ENCODE measurements at places on chromosomes 6 and 20. TPM values are rescaled to one million over a fixed set of nuclear protein-coding genes. Genes with fewer than 3 reads are reported as not detected.
A peak's percentile ranks its signal among the peaks of the same experiment; 100 is the strongest.

KCNS1 gene
- total RNA-seq: 0.07 TPM

DNA sequence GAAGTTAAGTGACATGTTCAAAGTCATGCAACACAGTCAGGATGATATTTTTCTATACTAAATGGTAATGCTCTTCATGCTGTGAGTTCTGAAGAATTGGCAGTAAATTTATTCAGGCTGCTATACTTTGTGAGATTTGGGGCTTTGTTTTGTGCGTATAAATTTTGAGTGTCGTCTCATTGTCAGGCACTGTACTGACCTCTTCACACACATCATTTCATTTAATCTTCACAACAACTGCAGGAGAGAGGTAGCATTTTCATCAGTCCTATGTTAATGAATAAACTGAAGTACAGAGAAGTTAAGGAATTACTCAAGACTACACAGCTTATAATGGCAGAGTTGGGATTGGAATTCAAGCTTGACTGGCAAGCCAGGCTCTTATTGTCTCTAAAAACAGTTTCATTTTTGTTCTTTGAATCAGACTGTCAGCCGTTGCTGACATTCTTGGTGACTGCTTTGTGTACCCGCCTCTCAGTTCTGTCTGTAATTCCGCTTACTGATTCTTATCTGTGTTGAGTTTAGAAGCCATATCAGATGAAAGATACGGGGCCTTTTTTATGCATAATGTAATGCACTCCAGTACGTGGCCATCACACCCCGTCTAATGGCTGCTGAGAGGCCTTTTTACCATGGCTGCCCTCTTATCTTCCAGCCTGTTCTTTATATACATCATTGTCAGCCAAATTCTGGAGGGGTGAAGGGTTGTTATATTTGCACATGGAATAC is 274.9 kb downstream of the UTRN start:
- H3K27ac ChIP-seq: no peak overlapping the region
- peaks cover 8% of the 10 kb centered on the region for H3K4me1 ChIP-seq
- no peaks in the 10 kb centered on the region for H3K27me3 ChIP-seq
- peaks cover 22% of the 10 kb centered on the region for H3K36me3 ChIP-seq
- DNase-seq: no peak

DNA sequence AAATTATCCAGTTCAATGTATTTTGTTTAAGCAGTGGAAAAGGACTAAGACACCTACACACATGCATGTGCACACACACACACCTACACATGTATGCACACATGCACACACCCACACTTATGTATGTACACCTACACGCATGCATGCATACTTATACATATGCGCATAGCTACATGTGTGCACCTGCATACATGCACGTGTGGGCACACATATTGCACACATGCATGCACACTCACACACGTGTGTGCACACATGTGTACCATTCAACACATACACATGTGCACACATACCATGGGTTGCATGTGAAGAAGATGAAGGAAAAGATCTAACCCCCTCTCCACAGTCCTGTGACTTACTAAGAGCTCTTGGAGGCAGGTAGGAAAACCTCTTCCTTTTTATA is 122.0 kb upstream of the MAFB start:
- H3K27ac ChIP-seq: peak overlapping the region; percentile 17
- H3K4me3 ChIP-seq: no peak overlapping the region
- H3K27me3 ChIP-seq: peaks cover 24% of the 10 kb centered on the region
- peaks cover 8% of the 10 kb centered on the region for H3K4me1 ChIP-seq

DNA sequence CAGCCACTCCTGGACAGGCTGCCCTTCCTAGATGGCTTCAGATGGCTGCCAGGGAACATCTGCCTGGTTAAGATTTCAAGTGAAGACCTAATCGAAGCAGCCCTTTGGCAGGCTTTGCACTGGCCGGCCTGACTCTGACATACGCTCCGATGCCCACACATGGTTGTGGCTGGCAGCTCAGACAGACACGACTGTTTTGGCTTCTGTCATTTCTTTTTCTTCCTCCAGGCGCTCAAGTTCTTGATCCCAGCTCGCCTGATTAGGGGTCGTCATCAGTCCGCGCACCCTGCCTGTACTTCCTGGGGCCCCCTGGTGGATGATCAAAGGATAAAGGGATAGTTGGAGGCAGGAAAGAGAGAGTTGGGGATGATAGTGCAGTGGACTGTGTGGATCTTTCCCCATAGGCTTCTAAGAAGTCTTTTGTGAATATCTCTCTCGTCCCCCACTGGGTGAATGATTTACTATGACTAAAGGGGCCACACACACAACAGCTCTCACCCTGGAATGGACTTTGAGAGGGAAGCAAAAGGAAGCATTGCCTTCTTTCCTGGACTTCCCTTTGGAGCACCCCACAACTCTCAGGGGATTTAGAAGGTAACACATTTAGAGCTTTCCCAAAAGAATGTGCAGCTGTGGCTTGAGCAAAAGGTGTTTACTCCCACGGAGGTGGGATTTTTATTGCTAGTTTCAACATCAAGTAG is 21.4 kb upstream of the TRAM2 start:
- H3K27me3 ChIP-seq: no peaks in the 10 kb centered on the region
- peaks cover 16% of the 10 kb centered on the region for H3K4me1 ChIP-seq
- peak; percentile 62 for DNase-seq
- peak overlapping the region; percentile 69 for H3K27ac ChIP-seq

DNA sequence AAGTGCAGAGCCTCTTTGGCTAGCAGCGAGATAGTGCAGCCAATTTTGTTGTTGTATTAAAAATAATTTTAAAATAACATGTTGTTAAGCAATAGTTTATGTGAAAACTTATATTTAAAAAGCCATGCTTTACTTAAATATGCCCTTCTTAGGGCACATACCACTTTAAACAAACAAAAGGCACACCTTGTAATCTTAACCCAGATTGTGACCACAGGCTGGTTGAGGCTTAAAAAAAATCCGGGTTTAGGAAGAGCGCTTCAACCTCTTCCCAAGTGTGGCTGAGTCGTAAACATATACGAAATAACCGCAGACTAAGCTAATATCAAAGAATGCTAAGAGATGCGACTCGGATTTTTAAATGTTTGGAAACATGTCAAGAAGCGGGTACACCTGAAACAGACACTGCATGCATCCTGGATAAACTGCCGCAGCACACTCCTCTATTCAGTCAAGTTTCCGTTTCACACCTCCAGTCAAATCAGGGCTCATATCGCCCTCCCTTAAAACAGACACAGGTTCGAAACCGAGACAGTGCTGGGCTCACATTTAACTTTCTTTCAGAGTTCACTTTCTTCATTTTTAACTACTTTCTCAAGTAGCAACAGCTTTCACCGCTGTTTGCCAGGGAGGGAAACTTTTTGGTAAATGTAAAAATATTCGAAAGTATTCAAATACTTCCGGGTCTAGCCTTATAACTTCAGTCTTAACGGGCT is 1.5 kb downstream of the DEK start:
- H3K4me3 ChIP-seq: peak overlapping the region; percentile 95
- no peak for DNase-seq
- H3K36me3 ChIP-seq: peaks cover 5% of the 10 kb centered on the region
- H3K4me1 ChIP-seq: peaks cover 42% of the 10 kb centered on the region
- H3K27ac ChIP-seq: peak overlapping the region; percentile 92

DNA sequence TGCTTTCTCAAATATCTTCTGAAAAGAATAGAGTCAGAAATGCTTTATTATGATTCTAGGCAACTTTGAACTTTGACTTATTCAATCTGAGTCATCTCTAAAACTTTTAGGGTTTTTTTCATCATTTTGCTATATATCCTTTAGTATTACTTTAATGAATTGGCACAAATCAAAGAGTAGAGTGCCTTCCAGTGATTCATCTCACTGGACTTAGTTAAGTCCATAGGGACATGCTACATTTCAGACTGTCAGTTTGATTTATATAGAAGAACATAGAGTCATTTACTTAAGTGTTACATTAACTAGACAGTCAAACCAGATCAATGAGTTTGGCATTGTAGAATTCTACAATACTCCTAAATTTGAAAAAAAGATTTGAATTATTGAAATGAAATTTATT is 1235.7 kb upstream of the MAP3K7 start:
- H3K4me1 ChIP-seq: peaks cover 8% of the 10 kb centered on the region
- no peak overlapping the region for H3K27ac ChIP-seq
- no peaks in the 10 kb centered on the region for H3K36me3 ChIP-seq
- no peak for DNase-seq
- H3K4me3 ChIP-seq: no peak overlapping the region

- DNase-seq: no peak
- peaks cover 14% of the 10 kb centered on the region for H3K36me3 ChIP-seq
- H3K27me3 ChIP-seq: no peaks in the 10 kb centered on the region
- H3K4me1 ChIP-seq: peaks cover 54% of the 10 kb centered on the region
- H3K27ac ChIP-seq: peak overlapping the region; percentile 99
These were observed 1.9 kb downstream of the ID1 start for GRCh38 chr20:31606804-31607639.

All from progenitor cell of endocrine pancreas (in vitro differentiated cells).